NCI-H1048 (cell line): ENCODE measurements at places on chromosomes 16 and 17.

- DNase-seq = no peak
Observed at GRCh38 chr17:52235516-52235915, 77.0 kb upstream of the CA10 start.

DNA sequence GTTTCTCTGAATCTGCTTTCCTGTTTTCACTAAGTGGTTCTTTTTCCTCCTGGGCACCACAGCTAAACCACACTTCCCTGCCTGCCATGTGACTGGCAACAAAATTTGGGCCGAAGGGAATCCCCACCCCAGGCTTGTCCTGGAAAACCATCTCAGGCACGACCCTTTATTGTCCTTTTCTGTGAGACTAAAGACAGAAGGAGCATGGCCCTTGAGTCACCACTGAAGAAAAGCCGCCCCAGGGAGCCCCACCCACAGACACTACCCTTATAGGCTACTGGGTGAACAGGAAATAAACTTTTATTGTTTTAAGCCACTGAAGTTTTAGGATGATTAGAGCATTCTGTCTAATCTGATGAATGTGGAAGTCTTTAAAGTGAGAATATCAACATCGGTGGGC, 88.6 kb upstream of the BRD7 start:
- no peak for DNase-seq

DNA sequence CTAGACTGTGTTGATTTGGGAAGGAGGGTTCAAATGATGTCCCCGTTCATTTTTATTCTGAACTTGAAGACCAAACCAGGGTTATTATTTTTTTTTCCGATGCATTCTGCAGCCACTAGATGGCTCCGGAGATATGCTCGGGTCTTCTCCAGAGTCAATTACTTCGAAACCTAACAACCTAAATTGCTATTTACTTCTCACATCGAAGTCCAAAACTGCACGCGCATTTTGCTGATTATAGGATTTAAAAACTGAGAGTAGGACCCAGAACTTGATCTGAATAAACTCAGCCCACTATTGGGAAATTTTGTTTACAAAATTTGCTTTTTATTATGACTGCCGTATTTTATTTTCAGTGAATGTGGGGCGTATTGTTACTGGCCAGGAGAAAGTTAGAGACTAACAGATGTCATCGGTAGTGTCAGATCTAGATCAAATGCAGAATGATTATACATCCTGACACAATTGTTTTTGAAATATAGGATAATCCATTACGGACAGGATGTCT, 263.8 kb downstream of the HS3ST3A1 start:
- DNase-seq = no peak

GRCh38 chr17:74730491-74731346, 6.3 kb upstream of the RAB37 start:
- DNase-seq = no peak

DNA sequence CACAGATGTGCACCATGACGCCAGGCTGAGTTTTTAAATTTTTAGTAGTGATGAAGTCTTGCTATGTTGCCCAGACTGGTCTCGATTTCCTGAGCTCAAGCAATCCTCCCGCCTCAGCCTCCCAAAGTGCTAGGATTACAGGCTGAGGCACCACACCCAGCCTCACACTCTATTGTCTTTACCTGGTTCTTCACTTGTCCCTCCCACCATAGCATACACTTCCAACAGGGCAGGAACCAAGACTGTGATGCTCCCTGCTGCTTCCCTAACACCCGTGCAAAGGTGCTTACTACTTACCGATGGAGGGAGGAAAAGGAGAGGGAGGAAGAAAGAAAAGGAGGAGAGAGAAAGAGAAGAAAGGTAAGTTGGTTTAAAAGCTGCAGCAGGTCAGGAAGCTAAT, 41.4 kb upstream of the MEIOC start:
- DNase-seq = no peak

- DNase-seq = no peak
Observed at GRCh38 chr17:75779987-75780889, 4.4 kb upstream of the UNK start.

DNA sequence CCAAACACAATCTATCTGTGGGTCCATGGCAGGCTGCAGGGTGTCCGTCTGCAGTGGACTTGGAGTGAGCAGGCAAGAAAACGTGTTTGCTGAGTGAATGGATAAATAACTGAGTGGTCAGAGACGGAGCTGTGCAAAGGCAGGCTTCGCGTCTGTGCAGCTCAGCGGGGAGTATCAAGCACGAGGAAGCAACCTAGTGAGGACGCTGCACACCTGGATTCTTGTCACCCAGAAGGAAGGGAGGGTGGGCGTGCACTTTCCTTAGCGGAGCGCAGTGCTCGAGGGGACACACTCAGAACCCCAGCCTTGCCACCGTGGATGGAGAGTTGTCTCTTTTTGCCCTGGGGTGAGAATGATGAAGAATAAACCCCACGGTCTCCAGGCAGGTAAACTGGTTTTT, 1.5 kb upstream of the RCVRN start:
- no peak for DNase-seq

DNA sequence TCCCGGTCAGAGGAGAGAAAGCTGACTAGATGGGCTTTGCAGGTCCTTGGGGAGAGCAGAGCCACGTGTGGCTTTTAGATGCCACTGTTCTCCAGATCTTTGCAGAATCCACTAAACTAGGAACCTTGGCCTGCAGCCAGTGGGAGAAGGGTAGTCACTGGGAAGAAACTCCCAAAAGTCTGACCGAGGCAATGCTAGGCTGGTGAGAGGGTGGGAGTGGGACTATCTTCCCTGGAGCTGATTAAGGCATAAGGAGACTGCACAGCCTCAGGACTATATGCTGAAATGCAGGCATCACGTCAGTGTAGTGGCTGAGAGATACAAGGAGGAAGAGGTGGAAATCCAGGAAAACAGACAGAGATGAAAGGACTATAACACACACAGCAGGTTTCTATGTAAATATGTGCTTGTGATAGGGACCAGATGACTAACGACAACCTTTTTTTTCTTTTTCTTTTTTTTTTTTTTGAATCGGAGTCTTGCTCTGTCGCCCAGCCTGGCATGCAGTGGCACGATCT, 2.2 kb upstream of the GSDMA start:
- no peak for DNase-seq

GRCh38 chr16:79297805-79298204, 302.7 kb downstream of the MAF start:
- DNase-seq = no peak

DNA sequence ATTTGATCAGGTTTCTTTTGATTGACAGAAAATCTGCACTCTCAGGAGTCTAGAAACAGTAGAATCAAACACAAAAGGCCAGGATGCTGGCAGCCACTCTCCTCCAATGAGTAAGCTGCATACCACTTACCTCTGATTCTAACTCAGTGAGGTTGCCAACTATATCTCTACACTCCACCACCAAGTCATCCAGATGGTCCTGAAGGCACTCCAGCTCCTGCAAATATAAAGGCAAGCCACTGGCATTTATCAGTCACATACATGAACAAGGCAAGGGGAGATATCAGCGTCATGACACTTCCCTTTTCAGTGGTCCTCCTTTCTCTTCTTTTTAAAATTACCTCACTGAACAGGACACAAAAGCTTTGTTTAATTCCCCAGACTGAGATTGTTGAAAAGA, 53.1 kb upstream of the CLEC18B start:
- no peak for DNase-seq

DNA sequence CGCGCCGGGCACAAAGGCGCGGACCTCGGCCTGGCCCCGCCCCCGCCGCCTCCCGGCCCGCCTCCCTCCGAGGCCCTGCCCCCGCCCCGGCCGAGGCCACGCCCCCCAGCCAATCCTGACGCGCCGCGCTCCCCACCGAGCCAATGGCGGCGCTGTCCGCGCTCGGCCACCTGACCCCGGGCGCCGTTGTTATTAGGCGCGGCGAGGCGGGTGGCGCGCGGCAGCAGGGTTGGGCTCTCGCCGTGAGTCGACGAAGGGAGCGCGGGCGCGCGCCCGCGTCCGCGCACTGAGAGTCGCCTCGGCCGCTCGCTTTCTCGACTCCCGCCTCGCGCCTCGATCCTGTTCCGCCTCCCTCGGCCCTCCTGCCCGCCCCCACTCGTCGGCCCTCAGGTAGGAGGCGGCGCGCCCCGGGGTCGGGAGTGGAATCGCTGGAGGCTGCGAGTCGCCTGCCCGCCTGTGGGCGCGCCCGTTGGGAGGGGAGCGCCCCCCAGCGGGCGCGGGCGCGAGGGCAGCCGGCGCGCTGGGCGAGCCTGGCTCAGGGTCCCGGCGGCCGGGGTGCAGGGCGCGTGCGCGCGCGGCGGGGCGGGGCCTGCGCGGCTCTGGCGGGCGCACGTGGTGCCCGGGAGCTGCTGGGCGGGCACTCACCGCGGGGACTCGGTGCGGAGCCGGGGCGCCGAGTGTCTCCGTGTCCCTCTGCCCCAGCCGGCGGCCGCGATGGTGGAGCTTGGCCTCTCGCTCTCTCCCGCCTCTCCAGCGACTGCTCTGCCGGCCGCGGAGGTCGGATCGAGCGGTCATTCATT, 405 bp upstream of the CBLN1 start:
- DNase-seq = peak; percentile 52

- no peak for DNase-seq
Observed at GRCh38 chr17:49443862-49444261, 29.2 kb upstream of the PHB1 start.

DNA sequence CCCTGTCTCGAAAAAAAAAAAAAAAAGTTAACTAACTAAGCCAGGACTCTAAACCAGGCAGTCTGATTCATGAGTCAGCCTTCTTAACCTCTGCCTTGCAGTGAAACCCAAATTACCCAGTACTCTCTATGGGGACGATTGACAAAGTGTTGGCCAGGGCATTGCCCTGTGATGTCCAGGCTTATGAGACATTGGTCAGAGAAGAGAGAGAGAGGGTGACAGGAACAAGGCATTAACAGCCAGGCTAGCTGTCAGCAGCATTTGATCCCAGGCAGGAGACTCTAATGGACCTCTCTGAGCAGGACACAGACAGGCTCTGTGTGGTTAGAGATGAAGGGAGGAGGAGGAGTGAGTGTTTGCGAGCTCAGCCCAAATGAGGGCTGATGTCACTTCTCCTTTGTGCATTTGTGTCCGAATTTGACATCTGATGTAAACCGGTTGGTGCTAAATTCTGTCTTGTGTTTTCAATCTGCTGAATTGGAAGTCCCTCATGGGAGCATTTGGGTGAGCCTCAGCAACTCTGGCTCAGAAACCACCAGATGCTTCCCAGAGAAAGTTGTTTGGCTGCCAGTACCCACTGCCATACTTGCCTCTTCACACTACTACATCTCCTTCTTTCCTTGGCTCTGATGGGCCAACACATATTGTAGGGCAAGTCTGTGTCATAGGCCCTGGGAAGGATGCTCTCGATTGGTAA, 4.3 kb upstream of the MYL4 start:
- no peak for DNase-seq

- DNase-seq = no peak
Observed at GRCh38 chr16:25260416-25260815, 2.8 kb upstream of the ZKSCAN2 start.
